DMS53 (cell line): ENCODE measurements at places on chromosomes 2 and 18.

- DNase-seq: peak; percentile 74
Observed at GRCh38 chr2:81445176-81445575, 1140.6 kb upstream of the LRRTM1 start.

- peak; percentile 38 for DNase-seq
Observed at GRCh38 chr18:9943311-9943710, 29.5 kb downstream of the VAPA start.

GRCh38 chr18:56139372-56139771 lies 499.0 kb downstream of the TXNL1 start:
- no peak for DNase-seq

DNA sequence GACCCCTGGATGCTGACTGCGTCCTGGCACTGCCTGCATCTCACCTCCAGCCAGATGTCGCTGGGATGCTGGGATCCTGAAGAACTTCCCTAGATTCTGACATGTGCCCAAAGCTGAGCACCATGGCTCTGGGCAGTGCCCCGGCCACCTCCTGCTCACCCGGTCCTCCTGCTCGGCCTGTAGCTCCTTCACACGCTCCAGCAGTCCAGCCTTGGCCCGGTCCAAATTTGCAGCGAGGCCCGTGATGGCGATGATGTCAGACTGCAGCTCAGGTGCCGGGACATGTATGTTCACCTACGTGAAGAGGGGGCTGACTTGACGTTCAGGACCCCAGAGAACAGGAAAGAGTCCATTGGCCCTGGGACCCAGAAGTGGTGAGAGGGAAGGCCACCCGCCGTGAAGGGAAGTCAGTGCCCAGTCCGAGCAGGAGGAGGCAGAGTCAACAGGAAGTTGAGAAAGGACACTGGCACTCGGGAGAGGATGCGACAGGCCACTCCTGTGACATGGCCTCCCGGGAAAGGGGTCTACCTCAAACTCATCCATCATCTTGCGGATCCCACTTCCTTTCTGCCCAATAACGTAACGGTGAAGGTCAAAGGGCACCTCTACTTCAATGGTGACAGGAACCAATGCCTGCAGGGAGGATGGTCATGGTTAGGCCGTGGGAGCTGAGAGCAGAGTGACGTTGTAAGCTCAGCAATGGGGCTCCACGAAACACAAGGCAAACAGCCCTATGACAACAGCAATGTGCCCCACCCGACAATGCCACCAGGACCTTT lies 46.7 kb downstream of the ANO7 start:
- DNase-seq: no peak

DNA sequence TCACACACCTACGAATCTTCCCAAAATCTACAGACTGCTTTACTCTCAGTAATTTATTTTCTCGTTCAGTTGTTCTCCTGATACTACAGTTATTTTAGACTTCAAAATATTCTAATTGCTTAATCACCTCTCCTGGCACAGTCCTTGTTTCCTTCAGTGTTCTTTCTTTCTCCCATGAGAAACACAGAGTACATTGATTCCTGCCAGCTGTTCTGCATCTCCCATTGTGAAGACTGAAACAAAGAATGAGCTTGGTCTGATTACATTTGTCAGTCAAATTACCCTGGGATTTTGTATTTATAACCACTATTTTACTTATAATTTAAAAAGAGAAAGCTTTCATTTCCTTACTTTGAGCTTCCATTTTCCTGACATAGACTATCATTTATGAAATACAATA lies 63.9 kb upstream of the TANK start:
- DNase-seq: no peak

- no peak for DNase-seq
Observed at GRCh38 chr18:50947899-50948298, 19.9 kb upstream of the ELAC1 start.
